ENCODE measurements at places on chromosomes 4 and X.

GRCh38 chr4:87018753-87019152, 83.9 kb downstream of the AFF1 start:
- no peak for DNase-seq

DNA sequence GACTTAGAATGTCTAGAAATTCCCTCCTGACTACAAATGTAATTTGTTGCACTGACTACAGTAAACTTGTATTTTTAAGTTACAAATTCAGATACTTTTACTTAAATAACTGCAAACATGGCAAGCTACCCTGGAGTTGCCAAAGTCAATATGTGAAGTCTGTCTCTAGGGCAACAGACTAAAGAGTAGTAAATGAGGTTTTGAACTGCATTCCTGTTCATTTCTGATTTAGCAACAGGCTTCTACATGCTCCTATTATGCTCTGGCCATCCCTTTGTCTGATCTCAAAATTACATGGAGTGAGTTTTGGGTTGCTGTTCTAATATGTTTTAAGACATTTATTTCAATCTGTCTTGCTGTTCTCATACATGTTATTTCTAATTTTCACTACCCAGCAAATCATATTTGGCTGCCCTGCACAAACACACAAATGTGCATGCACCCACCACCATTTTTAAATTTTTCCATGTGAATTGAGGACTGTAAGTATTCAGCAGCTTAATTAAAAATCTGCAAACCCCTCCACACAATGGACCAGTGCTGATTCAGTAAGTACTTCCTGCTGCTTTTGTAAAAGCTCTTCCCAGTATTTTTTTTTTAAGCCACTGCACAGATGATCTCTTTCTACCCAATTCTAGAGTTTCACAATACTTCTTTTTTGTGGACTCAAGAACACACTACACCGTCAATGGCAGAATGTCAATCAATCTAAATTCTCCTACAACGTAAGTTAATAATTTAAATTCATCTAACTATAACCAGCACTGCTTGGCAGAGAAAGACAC, 26.7 kb downstream of the SH3RF1 start:
- DNase-seq: no peak

- DNase-seq: no peak
Measured at GRCh38 chrX:45755703-45756102, 555.0 kb upstream of the DIPK2B start.

DNA sequence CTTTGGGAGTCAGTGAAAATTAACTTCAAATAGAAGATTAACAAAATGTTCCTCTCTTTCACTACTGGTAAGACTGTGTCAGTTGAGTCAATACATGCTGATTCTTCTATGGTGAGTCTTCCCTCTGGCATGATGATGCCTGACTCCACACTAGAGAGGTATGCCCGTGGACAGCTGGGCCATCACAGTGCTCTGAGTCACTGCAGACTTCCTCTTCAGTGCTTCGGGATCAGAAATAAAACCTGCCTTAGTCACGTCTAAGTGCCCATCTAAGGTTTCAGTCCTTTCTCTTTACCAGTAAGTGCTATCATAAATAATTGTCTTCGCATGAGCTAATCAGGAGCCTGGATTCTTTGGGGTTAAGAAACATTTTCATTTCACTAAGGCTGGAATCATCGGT, 1.6 kb upstream of the ASB5 start:
- no peak for DNase-seq

DNA sequence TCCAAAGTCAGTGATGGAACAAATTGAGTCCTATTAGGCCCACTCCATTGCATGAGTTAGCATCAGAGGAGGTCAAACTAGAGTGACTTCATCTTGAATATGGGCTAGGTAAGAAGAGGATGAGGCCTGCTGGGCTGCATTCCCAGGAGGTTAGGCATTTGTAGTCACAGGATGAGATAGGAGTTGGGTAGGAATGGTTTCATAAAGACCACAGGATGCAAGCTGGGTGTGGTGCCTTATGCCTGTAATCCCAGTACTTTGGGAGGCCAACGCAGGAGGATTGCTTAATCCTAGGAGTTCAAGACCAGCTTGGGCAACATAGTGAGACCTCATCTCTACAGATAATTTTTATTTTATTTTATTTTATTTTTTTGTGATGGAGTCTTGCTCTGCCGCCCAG, 26.8 kb downstream of the PDGFRA start:
- no peak for DNase-seq

GRCh38 chr4:152363086-152363485, 172.8 kb downstream of the FBXW7 start:
- DNase-seq: no peak
